NCI-H82 (cell line): ENCODE measurements at places on chromosomes 12 and 14.

GRCh38 chr14:86787717-86788116 lies 1205.3 kb downstream of the GALC start:
- peak; percentile 54 for DNase-seq

DNA sequence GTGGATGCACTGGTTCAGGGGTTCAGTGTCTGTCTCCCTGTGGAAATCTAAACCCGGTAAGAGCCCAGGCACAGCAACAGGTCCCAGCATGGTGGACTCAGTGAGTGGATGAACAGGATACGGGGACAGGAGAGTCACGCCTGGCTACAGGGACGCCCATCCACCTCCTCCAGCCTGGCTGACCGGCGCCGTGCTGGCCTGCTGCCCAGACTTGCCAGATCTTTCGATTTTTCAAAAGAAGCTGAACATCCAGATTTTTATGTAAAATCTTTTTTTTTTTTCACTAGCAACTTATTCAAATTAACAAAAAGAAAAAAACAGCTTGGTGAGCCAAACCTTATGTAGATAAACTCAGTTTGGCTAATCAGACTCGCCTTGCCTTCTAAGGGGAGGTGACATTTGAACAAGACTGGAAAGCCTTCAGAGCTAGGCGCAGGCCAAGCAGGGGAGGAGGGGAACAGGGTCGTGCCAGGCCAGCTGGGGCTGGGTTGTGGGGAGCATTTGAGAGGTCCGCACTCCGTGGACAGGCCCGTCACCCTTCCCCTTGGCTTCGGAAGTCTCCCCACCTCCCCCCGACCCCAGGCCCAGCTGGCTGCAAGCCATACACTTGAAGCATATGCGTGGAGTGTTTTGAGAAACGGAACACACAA lies 87.8 kb upstream of the NCOR2 start:
- DNase-seq = peak; percentile 98

DNA sequence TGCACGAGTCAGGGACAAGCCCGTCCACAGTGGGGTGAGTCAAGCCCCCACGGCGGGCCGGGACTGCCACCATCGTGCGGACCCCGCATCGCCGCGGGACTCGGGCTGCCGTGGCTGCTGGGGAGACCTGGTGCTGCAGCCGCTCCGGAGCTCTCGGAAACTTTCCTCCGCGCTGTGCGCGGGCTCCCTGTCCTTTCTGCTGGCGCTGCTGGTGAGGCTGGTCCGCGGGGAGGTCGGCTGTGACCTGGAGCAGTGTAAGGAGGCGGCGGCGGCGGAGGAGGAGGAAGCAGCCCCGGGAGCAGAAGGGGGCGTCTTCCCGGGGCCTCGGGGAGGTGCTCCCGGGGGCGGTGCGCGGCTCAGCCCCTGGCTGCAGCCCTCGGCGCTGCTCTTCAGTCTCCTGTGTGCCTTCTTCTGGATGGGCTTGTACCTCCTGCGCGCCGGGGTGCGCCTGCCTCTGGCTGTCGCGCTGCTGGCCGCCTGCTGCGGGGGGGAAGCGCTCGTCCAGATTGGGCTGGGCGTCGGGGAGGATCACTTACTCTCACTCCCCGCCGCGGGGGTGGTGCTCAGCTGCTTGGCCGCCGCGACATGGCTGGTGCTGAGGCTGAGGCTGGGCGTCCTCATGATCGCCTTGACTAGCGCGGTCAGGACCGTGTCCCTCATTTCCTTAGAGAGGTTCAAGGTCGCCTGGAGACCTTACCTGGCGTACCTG lies 1.1 kb downstream of the PDE3A start:
- DNase-seq = peak; percentile 56

GRCh38 chr12:54628186-54628846 lies 6.4 kb downstream of the LACRT start:
- DNase-seq = no peak

- DNase-seq = peak; percentile 83
Observed at GRCh38 chr12:26017484-26018211, 59.2 kb downstream of the RASSF8 start.

GRCh38 chr12:87768501-87769287 lies 260.5 kb downstream of the C12orf50 start:
- DNase-seq = no peak

GRCh38 chr14:28138341-28138740 lies 628.2 kb upstream of the FOXG1 start:
- peak; percentile 68 for DNase-seq

- DNase-seq = no peak
Observed at GRCh38 chr12:90757957-90758356, 197.0 kb downstream of the CCER1 start.

DNA sequence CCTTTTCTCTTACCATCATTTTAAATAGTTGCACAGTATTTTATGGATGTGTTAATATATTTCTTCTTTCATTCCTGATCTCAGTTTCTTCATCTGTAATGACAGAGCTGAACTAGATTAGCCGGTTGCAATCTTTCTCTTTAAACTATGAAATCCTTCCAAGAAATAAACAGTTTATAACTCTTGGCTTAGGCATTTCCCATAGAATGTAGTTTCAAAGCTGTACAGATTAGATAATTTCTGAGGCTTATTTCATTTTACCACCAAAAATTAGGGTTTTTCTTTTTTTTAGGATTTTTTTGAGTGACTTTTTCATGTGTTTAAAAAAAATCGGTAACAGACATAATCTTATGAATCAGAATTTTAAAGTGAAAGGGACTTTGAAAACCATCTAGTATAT lies 144.0 kb downstream of the RAD51B start:
- DNase-seq = no peak

DNA sequence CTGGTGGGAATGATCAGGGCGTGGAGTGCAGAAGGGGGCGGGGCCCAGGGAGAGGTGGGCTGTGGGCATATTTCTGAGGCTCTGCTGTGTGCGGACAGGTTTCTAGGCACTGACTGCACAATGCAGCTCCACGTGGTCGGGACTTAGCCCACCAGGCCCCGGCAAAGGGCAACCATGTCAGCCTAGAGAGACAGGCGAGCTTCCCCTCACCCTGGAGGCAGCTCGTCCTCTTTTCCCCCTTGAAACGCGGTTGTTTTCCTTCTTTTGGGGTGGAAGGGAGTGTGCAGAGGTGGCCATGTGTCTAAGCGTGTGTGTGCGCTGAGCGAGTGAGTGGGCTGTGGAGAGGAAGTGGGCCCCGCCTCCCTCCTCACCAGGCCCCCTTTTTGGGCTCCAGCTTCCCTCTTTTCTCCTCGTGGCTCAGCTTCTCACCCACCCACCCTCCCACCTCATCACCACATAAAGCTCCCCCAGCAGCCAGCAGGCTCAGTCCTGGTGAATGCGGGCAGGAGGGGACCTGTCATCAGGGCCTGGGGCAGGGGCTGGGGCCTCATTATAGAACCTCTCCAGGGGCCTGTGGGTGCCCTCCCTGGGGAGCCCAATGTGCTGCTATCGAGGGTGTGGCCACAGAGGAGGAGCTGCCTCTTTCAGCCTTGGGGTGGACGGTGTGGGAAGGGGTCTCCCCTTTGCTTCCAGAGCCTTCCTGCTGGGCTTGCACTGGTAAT lies 22.0 kb downstream of the LRTM2 start:
- DNase-seq = no peak

GRCh38 chr12:39618701-39619100 lies 902 bp downstream of the ABCD2 start:
- DNase-seq = no peak

DNA sequence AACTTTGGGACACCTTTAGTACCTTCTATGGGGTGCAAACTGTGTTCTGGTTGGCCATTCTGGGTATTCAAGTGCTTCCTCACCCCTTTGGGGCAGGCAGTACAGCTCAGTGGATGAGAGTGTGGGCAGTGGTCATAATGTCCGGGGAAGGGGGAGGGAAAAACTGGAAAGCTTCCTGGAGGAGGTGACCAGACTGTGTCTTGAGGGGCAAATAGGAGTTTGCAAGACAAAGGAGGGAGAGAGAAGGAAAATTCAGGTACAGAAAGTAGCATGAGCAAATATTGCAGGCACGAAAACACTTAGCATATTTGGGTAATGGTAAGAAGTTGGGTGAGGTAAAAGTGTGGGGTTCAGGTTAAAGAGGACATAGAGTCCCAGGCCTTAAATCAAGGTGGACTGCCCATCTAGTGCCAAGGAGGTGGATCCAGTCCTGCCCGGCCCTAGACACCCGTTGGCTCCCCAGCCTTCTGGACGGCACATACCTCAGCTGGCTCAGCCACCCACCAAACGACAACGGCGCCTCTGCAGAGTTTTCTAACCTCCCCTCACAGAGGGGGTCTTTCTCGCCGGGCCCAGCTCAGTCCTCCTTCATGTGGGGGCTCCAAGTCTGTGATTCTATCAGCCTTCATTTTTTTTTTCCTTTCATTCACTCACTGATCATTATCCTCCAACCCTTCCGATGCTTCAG lies 86.4 kb downstream of the DICER1 start:
- DNase-seq = no peak

DNA sequence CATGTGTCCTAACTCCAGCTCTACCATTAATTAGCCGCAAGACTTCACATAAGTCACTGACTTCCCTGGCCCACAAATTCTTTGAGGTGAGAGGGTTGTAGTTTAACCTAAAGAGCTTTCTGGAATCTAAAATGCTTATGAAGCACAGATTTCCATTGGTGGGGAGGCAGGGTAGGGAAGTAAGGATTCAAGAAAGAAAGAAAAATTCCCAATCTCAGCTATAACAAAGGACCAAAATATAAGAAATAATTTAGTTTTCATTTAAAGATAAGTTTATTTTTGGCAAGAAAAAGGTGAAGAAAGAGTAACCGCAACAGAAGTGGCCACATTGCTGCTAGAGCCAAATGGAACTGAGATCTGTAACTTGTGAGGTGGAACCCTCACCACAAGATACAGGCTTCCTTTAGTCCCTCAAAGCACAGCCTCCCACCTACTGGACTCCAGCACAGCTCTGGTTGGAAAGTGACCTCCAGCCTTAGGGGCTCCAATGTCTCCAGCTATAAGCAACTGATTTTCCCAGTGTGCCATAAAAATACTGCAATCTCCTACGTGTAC lies 23.6 kb downstream of the DAD1 start:
- no peak for DNase-seq

GRCh38 chr12:113240395-113240794 lies 19.1 kb downstream of the TPCN1 start:
- no peak for DNase-seq

DNA sequence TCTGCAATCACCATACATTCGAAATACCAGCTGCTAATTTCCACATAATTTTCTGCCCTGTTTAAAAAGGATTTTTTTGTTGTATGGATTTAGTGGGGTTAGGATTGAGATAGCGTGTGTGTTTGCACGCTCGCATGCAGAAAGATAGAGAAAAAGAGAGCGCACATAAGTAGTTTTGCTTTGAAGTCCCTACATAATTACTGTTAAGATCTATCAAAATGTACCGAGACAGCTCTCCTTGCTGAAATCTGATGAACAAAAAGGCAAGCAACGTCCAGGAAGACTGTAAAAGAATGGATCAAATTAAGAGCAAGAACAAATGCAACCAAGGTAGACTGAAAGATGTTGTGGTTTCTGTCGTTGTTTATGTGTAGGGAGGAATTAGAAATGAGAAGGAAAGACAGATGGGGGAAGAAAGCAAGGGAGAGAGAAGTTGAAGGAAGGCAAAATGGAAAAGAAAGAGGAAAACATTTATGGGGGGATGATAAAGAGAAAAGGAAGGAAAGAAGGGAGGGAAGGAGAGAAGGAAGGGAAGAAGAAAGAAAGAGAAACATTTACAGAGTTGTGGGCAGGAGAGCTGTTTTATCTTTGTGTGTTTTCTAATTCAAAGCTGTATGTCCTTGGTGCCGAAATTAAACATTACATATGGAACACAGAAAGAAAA lies 522.3 kb downstream of the MED13L start:
- no peak for DNase-seq

GRCh38 chr12:24460099-24460498 lies 488.8 kb downstream of the BCAT1 start:
- peak; percentile 22 for DNase-seq

- no peak for DNase-seq
Observed at GRCh38 chr14:73254247-73255004, 17.1 kb downstream of the PAPLN start.

DNA sequence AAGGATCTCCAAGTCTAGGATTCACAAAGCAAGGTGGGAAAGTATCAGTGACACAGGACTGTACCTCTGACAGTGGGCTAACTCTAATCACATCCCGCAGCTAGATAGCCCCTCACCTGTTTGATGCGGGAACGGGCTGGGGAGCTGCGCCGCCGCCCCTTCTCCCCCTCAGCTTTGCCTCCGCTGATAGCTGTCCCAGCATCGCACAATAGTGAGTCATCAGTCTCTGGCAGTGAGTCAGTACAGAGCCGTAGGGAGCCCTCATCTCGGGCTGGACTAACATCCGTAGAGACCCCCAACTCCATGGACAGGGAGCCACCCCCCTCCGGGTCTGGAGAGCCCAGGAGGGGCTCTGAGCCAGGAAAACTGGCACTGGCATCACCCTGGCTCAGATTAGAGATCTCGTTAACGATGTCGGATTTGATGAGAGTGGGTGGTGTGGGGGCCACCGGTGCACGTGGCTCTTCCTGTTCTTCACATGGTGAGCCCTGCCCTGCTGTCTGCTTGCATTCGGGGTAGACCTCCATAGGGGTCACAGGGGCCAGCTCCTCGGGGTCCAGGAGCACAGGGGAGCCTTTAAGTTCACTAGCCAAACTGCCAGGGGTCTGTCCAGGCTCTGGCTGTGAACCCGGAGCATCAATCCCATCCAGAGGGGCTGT lies 10.9 kb downstream of the KMT2D start:
- DNase-seq = no peak

GRCh38 chr12:132445884-132446632 lies 43.9 kb upstream of the FBRSL1 start:
- DNase-seq = peak; percentile 90

DNA sequence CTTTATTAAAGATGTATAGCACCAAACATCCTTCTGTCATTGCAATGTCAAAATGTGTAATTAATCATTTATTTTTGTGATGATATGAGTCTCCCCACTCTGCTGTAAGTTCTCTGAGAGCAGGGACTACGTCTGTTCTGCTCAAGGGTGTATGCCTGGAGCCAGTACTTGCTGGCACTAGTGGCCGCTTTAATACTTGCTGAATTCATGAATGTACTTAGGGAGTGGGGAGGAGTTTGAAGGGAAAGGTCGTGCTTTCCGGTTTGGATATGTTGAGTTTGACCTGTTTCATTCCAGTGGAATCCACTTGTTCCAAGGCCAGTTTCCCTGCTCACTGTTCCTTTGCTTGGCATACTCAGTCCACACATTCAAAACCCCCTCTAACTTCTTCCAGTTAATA lies 1.9 kb upstream of the DCAF5 start:
- DNase-seq = peak; percentile 51

DNA sequence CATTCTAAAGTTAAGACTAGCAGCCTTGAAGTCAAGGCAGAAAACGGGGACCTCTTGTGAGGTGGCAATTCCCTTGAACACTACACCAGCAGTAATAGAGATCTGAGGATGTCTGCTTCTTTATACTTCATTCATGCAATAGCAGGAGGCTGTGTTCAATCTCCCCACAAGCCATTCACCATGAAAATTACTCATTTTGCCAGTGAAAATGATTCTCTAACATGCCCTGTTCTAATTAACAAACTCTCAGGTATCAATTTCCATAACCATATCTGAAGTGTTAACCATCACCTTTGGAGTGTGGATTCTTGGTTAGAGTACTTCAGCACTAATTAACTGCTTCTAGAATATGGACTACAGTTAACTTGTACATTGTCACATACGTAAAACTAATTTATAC lies 3.4 kb upstream of the GLIPR1 start:
- DNase-seq = no peak

- DNase-seq = no peak
Observed at GRCh38 chr12:65595016-65595560, 229.2 kb upstream of the HMGA2 start.

- DNase-seq = no peak
Observed at GRCh38 chr12:19846574-19846973, 407.3 kb downstream of the AEBP2 start.

- no peak for DNase-seq
Observed at GRCh38 chr14:56248442-56248841, 130.2 kb downstream of the PELI2 start.

GRCh38 chr12:110280392-110280778 lies 662 bp upstream of the ATP2A2 start:
- peak; percentile 89 for DNase-seq
